ENCODE measurements at places on chromosomes 4 and X.

DNA sequence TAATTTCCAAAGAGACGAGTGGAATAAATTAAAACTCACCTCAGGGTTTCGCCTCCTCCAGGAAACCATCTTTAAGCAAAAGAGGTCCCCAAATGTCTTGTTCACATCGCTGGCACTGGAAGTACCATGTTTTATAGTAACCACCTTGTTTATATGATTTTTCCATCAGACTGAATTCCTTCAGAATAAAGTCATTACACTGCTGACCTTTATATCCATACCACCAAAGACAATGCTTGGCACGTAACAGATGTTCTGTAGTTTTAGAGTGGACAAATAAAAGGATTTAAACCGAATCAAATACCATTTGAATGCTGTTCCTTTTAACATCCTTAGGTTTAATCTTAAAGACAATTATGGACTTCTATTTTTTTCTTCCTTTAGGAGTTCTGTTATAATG lies 4.7 kb downstream of the NUDT6 start:
- DNase-seq: no peak

DNA sequence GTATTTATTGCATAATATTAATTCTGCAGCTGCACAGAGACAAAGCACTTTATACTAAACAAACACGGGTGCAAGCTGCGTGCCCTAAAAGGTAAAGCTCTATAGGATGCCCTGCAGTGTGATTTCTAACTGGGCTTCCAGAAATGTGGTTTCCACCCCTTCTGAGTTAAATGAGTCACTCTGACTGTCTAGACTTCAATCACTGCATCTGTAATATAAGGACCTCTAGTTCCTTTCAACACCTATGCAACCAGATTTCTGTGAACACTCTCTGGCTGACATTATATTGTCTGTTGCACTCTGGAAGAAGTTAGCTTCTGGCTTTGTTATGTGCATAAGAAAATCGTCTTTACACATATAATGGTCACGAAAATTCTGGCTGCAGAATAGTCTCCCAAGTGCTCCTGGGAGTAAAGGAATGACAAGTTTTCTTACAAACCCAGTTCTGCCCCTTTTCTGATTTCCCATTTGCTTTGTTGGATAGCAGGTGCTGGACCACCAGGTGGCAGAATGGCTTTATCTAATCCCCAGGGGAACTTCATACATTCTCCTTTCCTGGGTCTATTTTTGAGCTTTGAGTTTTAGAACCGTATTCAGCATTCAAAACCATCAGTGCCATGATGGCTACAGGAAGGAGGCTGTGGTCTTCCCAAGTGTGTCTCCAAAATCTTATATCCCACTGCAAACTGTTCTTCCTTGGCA lies 842.2 kb downstream of the STIM2 start:
- no peak for DNase-seq

DNA sequence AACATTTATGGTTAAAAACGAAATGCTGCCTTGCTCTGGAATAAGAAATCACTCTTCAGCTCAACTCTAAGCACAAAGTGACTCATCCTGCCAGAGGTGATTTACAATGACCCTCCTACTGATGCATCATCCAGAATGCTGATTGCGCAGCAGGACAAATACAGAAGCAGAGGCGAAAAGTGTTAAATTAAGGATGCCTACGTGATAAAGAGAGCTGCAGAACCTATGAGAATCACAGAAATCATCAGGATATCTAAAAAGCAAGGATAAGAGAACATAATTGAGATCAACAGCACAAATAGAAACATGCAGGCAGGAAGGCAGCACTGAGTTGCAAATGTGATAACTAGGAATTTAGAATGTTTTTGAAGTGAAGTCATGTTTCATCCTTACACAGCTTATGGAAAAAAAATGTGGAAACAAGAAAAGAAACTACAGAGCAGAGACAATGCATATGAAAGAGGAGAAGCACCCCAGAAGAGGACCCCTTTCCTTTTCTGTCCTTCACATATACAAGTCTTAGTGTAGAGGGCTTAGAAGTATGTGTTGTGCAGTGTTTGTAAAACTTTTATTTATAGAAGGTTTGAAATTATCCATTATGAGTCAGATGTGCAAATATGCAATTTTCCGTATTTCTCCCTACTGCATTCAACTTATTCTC lies 188.4 kb downstream of the SLC7A11 start:
- no peak for DNase-seq

- DNase-seq: no peak
Measured at GRCh38 chr4:17807446-17807845, 3.1 kb downstream of the DCAF16 start.

DNA sequence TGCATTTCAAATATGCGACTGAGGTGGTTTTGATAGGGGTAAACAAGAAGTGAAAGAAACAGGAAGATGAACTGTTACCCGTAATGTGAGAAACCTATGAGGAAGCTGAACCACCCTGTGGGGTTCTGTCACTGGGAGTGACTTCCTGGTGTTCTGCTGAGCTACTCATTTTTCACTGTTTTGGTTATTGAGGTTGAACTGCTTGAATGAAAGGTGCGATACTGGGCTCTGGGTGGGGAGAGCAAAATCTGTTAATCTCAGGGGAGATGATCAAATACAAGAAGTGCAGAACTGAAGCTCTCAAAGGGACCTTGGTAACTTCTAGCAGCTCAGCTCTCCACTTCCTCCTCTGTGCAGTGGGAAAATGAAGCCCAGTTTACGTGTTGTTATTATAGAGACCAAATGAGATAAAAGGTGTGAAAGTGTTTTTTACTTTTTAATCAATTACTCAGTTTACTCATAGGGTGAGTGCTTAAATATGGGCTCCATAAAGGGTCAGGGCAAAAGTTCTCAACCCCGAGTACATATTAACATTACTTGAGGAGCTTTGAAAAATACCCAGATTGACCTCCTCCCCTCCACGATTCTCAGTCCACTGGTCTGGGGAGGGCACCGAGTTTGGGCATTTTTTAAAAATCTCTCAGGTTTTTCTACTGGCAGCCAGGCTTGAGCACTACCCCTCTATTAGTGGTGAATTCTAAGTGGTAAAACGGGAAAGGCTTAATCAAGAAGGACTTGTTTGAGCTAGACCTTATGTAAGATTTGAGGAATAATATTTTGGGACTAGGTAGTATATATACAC lies 66.7 kb downstream of the COQ2 start:
- DNase-seq: no peak

- no peak for DNase-seq
Measured at GRCh38 chr4:41339812-41340809, 83.4 kb downstream of the UCHL1 start.

DNA sequence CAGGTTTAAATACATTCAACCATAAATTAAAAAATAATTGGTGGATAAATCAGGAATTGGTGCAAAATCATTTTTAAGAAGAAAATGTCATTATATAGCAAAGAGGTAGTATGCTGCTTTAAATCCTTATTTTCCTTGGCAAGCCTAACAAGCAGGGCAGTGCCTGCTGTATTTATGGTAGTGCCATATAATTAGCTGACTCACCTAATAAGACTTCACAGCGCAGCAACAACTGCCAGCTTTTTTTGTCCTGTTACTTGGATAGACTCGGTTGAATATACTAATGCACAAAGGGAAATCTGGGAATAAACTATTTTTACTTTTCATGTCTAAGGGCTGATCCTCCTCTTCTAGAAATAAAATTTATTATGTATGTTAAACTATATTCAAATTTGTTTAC lies 99.1 kb downstream of the SNCA start:
- no peak for DNase-seq

- no peak for DNase-seq
Measured at GRCh38 chr4:159725571-159725970, 622.7 kb downstream of the RAPGEF2 start.

DNA sequence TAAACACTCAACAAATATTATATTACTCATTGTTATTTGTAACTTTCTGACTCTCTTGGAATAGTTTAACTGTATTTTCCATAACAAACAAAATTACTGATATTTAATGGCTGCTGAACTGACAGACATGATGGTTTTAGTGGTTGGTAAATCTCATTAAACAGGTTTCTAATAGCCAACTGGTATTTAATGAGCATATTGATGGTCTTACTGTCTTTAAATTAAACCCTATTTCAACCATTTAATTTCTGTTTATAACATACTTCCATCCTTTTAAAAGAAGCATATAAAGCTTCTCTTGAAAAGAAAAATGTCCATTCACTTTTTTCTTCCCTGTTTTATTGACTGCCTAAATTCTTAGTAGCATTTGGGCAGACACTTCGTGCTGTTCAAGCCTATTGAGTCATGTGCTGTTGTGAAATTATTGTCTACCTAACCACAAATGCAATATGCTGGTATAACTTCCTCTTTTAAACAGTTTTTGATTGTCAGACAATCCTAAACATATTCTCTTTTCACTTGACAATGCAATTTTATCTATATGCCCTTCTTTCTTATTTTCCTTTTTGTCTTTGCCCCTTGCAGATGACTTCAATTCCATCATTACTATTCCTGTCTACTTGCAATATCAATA lies 163.9 kb upstream of the SLC7A11 start:
- DNase-seq: no peak

All from NCI-H187 treated with DMSO at 0.1 percent for 48 hours (cell line).